ENCODE measurements at places on chromosomes 6 and 20. TPM values are rescaled to one million over a fixed set of nuclear protein-coding genes. Genes with fewer than 3 reads are reported as not detected.
A peak's percentile ranks its signal among the peaks of the same experiment; 100 is the strongest.

DNA sequence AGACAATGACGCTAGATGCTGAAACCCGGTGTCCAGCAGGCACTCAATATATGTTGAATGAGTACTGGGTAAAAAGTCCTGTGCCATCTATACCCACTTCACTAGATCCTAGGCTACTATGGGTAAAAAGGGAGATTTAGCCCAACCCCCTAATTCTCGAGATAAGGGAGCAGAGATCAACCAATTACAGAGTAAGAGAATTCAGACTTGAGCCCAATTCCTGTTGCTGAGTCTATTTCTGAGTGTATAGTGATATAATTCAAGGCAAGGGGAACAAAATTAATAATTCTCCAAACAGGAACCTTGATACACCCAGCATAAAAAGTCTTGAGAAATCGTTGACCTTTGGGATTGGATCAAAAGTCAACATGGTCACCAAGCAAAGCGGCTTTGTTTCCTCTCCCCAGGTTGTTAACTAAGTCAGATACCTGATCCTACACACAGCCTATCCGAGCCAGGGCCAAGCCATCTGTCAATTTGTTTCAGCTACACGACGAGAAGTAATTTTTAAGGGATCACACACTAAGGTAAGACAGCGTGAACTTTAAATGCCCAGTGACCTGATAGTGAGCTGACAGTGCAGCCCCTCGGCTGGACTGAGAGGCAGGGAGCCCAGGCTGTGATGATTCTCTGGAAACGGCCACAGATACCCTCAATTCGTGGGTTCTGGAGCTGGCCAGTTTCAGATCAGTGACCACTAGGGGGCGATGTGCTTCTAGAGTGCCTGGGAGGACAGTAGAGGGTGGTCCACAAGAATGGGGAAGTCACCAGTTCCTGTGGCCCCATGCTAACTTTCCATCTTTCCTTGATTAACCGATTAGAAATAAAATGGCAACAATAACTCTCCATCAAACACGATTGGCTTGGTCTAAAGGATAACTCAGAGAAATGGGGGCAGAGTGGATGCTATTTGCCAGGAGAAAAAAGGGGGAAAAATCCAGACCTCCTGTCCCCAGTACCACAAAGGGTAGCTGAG, 46.2 kb downstream of the SLC22A23 start:
- DNase-seq, result peak; percentile 69

- DNase-seq, result no peak
These were observed 45.3 kb downstream of the ELOVL4 start for GRCh38 chr6:79902046-79902445.

DNA sequence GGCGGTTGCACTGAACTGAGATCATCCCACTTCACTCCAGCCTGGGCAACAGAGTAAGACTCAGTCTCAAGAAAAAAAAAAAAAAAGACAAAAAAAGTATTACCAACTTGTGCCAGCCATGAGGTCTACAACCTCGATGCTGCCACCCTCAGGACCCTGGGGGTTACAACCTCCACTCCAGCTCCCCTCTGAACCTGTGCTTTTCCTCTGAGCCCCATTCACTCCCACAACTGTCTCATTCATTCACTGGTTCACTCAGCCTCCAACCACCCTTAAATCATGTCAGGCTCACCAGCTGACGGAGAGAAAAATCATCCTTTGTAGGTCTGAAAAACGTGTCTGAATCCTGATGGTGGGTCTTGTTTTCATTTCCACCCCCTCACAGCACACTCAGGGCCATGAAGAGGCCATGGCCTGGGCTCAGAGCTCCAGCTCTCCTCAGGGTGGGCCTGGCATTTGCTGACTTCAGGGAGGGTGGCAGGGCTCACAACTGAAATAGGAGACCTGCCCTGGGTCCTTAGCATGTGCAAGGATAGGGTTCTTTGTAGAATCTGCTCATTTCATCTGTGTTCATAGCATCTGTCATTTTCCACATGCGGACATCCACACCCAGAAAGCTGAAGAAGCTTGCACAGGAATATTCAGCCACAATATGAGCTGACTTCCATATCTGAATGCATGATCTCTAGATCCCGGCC, 1.9 kb upstream of the ULBP1 start:
- no peak for DNase-seq

GRCh38 chr6:29964887-29965562, 22.7 kb downstream of the HLA-A start:
- peak; percentile 91 for DNase-seq

GRCh38 chr6:32610682-32611296, 21.1 kb upstream of the HLA-DRB1 start:
- no peak for DNase-seq

- DNase-seq, result no peak
These were observed 85.4 kb downstream of the ZMYND8 start for GRCh38 chr20:47271046-47271615.

- DNase-seq, result peak; percentile 97
These were observed 10.0 kb downstream of the TRAM2 start for GRCh38 chr6:52566853-52567279.

DNA sequence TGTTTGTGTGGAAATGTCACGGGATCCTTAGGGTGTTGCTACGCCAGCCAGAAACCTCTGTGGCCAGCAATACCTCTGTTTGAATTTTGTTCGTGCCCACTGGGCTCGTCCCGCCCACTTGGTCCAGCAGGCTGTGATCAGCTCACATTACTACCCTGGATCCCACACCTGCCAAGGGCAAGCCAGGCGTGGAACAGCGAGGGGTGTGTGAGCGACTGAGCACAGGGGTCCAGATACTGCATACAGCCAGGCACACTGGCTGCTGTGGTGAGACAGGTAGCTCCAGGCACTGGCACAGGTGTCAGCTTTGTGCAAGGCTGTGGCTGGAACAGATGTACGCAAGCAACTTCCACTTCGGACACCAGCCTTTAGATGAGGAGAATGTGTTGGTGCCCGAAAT, 718.9 kb downstream of the EPHA7 start:
- no peak for DNase-seq

DNA sequence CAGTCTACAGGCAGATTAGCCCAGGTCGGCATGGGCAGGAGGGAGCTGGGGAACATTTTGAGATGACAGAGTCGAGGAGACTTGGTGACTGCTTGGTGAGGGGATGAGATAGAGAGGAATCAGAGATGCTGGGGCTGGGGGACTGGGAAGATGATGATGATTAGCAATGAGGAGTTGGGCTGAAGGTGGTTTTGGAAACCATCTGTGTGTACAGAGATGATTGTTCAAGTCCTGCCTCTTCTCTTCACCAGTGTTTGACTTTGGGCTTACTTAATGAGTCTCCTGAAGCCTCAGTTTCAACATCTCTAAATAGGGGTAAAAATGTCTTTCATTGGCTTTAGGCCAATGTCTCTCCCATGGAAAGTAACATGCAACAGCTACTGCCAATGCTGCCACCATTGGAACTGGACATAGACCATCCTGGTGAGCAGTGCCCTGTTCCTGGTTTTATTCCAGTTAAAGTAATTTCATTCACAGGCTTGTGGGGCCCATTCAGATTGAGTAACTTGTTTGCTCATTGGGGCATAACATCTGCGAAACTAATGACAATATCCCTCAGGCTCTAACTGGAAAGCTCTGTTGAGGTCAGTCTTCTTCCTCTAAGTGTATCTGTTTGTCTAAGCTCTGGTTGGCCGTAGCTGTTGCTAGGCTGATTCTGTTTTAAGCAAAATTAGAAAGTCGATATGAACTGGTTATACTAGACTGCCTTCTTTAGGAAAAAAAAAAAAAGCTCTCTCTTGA, 99.1 kb downstream of the ARMC2 start:
- DNase-seq, result peak; percentile 96

GRCh38 chr6:113564371-113565171, 292.6 kb upstream of the MARCKS start:
- peak; percentile 100 for DNase-seq

DNA sequence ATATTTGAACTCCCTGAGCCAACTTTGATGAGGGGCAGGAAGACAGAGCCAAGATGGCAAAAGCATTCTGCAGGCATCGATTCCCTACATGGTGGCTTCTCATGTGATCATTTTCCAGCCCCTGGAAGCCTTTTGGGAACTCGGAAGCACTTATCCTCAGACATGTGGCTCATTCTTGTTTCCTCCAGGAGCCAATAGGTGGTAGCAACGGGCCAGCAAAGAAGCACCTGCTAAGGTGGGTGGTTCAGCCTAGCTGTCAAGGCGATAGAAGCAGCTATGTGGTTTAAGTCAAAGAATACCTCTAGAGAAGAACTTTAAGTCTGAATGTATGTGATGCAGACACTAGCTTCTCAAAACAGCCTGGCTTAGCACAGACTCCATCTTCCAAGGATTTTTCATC, 64.9 kb upstream of the PAX1 start:
- no peak for DNase-seq

The OLIG3 gene
- not detected for total RNA-seq

- DNase-seq, result no peak
These were observed 348.3 kb downstream of the FRK start for GRCh38 chr6:115712291-115712961.

DNA sequence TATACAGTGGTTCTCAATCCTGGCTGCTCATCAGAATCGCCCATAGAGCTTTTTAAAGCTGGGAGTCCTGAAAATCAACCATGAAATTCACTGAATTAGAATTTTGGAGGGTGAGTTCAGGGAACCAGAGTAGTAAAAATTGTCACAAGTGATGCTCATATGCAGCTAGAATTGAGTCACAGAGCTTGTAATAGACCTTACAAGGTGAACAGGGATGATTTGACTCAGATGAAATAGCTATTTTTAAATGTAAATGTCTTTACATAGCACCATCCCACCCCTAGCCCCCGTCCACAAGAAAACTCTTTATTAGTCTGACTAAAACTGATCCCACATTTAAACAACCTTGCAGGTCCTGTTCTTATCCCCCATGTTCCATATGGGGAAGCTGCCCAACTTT, 531.7 kb downstream of the LMBRD1 start:
- DNase-seq, result no peak

The MRAP2 gene
- total RNA-seq, result not detected

- peak; percentile 39 for DNase-seq
These were observed 73.3 kb downstream of the SLC22A23 start for GRCh38 chr6:3383525-3383924.

DNA sequence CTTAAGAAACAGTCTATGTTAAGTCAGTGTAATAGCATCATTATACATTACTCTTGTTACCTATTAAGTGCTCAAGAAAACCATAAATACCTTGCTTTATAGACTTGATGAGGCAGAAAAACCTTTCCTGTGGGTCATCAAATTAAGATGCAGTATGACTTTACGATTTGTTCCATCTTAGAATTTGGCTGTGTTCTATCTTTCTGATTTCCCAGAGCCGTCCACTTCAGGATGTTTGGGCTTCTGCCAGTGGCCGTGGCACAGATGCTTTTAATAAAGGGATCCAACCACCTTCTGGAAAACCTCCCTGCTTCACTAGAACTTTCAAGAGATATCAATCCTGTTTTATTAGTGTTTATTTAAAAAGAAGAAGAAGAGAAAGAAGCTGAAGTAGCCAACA, 71.2 kb downstream of the PDE7B start:
- DNase-seq, result peak; percentile 89

The TMEM217 gene
- 2.9 TPM for total RNA-seq

The DTD1 gene
- 70.5 TPM for total RNA-seq

- DNase-seq, result peak; percentile 62
These were observed 6.5 kb upstream of the ZSCAN9 start for GRCh38 chr6:28218312-28219248.

- no peak for DNase-seq
These were observed 106.1 kb upstream of the ASF1A start for GRCh38 chr6:118787724-118788423.

GRCh38 chr6:8683204-8683603, 247.9 kb upstream of the SLC35B3 start:
- no peak for DNase-seq

The SS18L1 gene
- 14.2 TPM for total RNA-seq

DNA sequence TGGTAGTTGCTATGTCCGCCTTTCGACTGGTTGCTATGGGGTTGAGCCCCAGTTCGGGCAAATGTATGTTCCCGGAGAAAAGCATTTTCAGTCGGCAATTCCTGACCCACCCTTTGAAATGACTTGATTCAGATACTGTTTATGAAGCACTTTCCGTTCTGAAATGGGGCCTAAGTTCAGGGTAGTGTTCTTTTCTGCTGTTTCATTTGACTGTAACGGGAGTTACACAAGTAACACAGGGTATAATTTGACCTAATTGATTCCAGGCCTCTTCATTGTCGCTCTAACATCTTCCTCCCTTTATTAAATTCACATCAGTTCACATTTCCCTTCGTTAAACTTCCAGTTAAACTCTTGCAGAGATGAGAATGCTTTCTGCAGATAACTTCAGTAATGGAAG, 85.5 kb downstream of the BMP6 start:
- no peak for DNase-seq

DNA sequence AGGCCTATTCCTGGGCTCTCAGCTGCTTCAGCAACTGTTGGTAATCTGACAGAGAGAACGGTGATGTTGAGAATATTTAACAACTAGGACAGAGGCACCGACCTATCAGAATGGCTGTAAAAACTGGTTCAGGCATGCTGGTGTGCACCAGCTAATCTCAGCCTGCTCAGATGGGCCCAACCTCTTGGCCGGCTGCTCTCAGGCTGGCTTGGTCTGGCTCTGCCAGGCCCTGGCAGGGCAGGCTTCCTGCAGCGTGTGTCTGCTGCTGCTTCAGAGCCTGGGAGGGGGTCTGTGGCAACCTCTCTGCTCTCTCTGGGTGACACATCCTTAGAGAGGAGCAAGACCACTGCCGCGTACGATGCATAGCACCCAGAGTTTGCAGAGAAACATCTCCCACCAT, 4.8 kb downstream of the SLC2A12 start:
- DNase-seq, result no peak

DNA sequence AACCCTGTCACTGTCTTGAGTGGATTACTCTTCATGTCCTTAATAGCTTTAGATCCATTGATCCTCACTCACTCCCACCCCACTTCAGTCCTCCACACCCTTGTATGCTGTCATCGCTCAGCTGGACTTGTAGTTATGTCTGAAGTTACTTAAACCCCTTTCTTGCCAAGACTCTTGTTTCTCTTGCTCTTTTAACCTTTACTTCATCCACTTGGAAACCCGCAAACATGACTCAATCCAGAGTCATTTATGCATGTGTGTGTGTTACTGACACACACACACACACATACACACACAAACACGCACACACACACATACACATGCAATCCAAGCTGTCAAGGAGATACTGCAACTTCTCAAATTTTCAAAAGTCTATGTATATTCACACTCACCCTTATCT, 341.8 kb downstream of the SYNE1 start:
- peak; percentile 94 for DNase-seq

Measured in fibroblast of villous mesenchyme (primary cell).